Activated CD4-positive, CD25-positive, alpha-beta regulatory T cell (primary cell): ENCODE measurements at places on chromosomes 6 and 20.

DNA sequence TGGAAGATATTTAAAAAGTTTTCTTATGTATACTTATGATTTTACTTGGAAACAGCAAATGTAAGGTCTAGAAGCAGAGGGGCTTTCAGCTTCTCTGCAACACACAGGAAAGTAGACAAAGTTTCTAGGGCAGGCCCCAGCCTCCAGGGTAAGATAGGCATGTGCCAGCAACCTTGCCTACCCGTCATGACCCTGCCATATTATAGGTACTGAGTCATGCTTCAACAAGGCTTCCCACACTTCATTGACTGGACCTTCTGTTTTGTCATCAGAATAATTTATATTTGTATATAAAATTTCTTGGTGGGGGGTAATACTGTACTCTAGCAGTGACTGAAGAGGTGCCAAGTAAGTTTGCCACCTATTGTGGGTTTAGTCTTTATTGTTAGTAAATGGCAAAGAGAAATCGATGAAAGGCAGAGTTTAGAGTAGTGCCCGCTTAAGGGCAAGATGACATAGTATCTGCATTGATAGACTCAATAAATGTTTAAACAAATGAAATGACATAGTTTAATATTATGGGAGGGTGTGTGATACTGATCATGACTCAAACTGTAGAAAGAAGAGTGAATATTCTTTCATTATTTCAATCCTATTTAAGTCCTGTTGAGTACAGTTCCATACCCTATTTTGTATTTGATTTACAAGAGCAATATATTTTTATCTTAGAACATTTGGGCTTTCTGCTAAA, 95.6 kb downstream of the JARID2 start:
- DNase-seq: no peak

DNA sequence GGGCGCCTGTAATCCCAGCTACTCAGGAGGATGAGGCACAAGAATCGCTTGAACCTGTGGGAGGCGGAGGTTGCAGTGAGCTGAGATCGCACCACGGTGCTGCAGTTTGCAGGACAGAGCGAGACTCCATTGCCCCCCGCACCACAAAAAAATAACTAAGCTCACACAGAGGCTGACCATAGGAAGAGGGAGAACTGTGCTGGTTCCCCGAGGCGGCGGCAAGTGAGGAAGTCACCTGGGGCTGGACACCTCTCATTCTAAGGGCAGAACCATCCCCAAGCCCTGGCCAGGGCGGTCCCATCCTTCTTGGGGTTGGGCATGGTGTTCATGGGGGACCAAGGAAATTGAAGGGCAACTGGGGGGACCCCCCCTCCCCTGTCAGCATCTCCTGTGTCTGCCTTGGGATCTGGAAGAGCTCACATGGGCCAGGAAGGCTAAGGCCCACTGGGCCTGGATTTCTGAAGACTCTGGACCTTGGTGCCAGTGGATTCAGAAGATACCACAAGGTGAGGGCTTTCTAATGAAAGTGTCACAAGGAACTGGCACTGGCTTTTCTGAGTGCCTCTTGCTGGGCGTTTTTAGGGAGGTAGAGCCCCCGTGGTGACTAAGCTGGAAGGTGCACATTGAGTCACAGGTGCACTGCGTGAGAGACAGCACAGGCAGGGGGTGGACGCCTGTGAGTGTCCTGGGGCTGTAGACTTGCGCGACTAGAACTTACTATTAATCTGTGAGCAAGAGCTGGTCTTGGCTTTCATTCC, 11.5 kb downstream of the IRF4 start:
- DNase-seq: no peak

- DNase-seq: no peak
Measured at GRCh38 chr6:106752641-106753040, 123.3 kb downstream of the QRSL1 start.

DNA sequence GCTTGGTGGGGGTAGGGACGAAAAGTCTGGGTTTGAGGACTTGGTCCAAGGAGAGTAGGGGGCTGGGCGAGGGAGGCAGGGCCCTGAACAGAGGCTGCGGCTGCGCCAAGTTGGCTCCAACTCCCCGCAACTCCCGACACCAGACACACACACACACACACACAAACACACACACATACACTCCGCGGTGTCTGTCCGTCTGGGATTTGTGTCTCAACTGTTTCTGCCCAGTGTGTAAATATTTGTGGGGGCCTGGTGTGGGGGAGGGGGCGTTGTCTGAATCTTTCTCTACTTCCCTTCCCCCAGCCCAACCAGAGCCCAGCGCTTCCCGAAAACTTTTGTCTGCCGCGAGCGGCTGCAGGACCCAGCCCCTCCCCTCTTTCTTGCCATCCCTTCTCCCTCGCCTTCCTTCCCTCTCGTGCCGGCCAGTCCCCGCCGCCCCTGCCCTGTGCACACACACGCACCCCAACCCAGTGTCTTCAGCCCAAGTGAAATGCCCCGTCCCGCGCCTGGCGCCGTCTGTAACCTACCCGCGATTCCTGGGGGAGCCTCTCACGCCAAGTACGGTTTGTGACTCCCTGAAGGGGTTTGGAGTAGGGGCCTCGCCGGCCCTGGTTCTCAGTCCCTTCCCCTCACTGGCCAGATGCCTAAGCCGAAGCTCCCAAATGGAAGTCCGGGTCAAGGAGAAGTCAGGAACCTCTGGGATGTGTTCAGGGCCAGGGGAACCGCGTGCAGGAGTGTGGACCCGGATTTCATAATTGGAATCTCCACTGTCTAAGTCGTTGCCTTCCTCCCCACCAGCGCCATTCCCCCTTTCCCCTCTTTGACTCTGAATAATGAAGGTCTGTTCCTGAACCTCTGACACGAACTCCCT, 904 bp downstream of the MDFI start:
- no peak for DNase-seq

GRCh38 chr20:51624157-51624731, 81.7 kb upstream of the NFATC2 start:
- DNase-seq: no peak

GRCh38 chr20:21308340-21308739, 5.2 kb downstream of the XRN2 start:
- no peak for DNase-seq

DNA sequence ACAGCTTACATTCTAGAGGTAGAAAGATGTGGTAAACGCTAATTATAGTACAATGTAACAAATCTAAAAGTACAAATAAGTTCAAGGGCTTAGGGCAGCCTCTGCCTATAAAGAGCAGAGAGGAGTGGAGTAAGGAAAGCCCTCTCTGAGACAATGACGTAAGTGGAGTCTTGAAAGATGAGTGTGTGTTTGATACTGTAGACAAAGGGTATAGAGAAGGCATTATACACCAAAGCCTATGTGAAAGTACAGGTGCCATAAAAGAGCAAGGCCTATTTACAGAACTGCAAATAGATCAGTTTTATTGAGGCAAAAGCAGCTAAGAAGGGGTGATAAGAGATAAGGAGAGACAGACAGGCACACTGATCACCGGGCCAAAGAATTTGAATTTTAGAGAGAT, 10.9 kb downstream of the GOPC start:
- DNase-seq: no peak

GRCh38 chr6:24957199-24957598, 21.4 kb upstream of the RIPOR2 start:
- DNase-seq: no peak

DNA sequence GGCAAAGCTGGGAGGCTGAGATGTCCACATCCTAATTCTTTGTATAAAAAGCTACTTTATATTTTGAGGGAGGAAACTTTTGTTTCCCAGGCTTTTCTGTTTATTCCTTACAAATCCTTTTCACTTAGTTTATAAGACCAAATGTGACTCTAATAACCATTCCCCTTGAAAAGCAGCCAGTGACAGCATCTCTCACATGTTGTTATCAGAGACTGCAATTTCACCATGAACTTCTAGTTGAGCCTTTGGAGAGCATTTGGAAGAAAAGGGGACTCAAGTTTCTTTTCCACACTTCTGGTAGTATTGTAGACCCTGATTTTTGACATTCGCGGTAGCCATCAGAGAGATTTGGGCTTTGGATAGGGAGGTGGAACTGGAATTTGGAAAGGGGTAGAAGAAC, 215.8 kb downstream of the RNF144B start:
- DNase-seq: no peak

DNA sequence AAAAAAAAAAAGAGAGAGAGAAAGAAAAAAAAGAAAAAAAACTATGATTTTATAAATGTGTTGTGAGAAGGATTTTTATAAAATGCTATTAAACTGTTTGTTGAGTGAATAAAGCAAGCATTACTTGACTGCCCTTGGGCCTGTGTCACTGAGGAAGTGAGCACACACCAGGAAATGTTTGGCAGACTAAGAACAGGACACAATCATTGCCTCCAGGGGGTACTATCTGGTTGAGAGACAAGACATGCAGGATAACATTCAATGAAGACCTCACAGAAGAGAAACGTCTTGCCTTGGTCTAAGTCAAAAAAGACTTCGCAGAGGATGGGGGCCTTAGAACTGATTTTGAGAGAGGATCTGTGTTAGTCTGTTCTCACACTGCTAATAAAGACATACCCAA, 40.6 kb downstream of the MTFR2 start:
- DNase-seq: no peak

DNA sequence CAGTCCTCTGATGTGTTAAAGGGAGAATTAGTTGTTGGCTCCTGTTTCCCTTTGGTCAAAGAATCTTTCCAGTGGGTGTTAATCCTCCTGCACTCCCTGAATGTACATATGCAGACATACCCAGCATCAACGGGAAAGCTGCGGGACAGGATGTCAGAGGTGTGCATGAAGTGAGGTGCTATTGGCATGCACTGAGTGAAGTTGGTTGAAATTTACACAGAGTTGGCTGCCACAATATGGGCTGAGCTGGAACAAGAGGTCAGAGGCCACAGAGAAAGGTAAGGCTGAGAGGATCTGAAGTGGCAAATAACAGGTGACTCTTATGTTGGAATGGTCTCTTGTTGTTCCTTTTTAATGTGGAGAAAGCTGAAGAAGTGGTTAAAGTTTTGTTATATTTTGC, 82.7 kb upstream of the AKIRIN2 start:
- DNase-seq: no peak

GRCh38 chr6:139642346-139642745, 267.9 kb upstream of the CITED2 start:
- DNase-seq: no peak

DNA sequence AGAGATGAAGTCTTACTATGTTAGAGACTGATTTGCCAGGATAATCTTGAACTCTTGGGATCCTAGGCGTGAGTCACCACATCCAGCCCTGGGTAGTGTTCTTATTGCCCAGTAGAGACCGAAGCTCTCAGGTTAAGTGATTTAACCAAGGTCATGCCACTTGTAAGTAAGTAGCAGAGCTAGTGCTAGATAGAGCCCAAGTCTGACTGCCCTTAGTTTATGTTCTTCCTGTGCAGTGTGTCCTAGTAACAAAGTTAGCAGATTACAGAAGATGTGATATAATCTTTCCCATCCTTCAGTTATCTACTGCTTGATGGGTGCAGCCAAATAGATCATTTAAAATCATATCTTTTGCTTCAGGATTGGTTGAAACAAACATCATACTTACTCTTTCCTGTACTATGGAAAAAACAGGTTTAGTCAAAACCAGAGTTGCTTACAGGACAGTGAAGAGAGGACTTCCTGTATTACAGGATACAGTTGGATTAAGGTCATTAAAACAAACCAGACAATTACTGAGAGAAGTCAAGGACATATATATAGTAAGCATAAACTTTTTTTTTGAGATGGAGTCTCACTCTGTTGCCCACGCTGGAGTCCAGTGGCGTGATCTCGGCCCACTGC, 9.5 kb upstream of the PABPC1L start:
- DNase-seq: no peak

DNA sequence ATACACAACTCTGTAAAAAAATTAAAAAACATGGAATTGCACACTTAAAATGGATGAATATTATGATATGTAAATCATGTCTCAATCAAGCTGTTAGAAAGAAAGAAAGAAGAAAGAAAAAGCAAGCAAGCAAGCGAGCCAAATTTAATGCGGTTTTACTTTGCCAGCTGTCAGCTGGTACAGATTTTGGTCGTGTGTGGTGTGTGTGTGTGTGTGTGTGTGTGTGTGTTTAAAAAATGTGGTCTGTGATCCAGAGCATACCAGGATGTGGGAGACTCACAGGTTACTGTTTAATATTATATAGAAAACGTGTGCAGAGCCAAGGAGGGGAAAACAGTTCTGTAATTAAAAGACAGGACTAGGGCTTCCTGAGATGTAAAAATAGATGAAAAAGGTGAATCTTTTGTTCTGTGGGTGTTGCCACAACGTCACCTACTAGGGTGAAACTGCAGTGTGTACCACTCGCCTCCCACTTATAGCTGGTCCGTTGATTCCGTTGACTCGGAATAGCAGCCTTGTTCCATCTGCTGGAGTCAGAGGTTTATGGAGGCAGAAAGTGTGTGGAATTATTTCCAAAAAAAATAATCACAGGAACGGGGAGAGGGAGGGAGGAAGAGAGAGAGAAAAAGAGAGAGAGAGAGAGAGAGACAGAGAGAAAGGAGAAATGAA, 197.7 kb downstream of the BCAS1 start:
- DNase-seq: no peak

DNA sequence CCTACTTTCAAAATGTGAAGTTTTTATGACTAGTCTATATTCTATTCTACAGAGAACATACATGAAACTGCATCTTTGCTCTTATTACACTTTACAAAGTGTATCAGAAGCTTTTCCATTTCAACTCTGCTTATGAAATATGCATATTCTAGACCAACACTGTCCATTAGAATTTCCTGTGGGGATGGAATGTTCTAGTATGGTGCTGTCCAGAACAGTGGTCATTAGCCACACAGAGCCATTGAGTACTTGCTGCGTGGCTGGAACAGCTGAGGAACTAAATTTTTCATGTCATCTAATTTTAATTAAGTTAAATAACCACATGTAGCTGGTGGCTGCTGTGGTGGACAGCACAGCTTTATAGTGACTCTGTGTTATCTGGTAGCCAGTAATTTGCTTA, 105.9 kb upstream of the PDE10A start:
- DNase-seq: no peak

GRCh38 chr20:32569380-32570305, 15.5 kb downstream of the NOL4L start:
- no peak for DNase-seq

- no peak for DNase-seq
Measured at GRCh38 chr20:18722371-18722770, 91.2 kb upstream of the SCP2D1 start.

DNA sequence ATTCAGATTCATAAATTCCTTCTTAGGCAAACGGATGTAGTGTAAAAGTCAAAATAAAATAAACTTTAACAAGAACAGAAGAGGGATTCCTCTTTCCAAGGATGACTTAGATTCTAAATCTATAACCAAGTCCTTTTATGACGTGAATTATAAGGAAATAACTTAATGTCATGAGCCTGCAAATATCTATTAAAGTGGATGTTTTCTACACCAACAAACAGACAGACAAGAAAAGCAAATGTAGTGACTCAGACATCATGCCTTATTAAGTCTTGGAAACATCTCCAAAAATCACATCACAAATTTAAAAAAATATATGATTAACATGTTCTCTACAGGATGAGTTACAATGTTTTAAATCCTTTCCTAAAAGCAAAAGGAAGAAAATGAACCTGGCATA, 397.1 kb downstream of the ESR1 start:
- no peak for DNase-seq

GRCh38 chr6:148263961-148264360, 78.7 kb upstream of the SASH1 start:
- DNase-seq: no peak
